A549 treated with RU486 at 1 μM for 4 hours (cell line): ENCODE measurements at places on chromosomes 3 and 15. TPM values are rescaled to one million over a fixed set of nuclear protein-coding genes. Genes with fewer than 3 reads are reported as not detected.

VPS13C gene
- 4.8 to 11.6 TPM (median 9.7 TPM) in 5 replicates for total RNA-seq

ZNF621 gene
- 5.2 to 7.9 TPM (median 6.5 TPM) in 5 replicates for total RNA-seq

NMNAT3 gene
- total RNA-seq, result 1.5 to 2.4 TPM (median 1.6 TPM) in 5 replicates

VILL gene
- total RNA-seq, result 0.13 to 0.23 TPM (median 0.13 TPM) in 4 of 5 replicates, not detected in the other

CLRN1 gene
- not detected in 5 replicates for total RNA-seq

RARRES1 gene
- 9.2 to 13.4 TPM (median 11.7 TPM) in 5 replicates for total RNA-seq

B3GNT5 gene
- total RNA-seq, result 13.3 to 23.3 TPM (median 21.8 TPM) in 5 replicates

ZNF660 gene
- total RNA-seq, result not detected in 5 replicates

C3orf85 gene
- not detected in 5 replicates for total RNA-seq

NECTIN3 gene
- 12.7 to 28.2 TPM (median 26.6 TPM) in 5 replicates for total RNA-seq

SPINK8 gene
- not detected in 5 replicates for total RNA-seq

THAP10 gene
- total RNA-seq, result 4.8 to 6.9 TPM (median 5.3 TPM) in 5 replicates
